ENCODE measurements at places on chromosomes 11 and 22.
A peak's percentile ranks its signal among the peaks of the same experiment; 100 is the strongest.

DNA sequence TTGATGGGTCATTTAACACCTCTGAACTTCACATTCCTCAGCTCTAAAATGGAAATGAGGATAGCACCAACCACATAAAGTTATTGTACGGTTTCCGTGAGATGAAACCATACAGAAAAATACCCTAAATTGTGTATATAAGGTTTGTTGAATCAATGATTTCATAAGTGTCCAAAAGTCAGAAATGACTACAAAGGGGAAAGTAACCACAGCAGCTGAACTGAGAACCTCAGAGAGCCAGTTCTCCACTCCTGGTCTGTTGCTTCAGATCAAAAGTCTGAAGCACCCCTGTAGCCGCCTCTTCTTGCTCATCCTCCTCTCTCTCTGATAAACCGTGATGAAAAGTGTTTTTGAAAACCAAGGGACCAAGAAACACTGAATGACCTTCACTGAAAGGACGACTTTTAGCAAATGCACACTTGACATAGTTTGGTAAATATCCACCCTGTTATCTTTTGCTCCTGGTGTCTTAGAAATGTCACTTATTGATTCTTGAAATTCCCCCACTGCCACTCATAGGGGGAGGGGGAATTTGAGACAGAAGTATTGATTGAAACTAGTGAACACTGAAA, 194.5 kb downstream of the NAV2 start:
- no peak for DNase-seq

DNA sequence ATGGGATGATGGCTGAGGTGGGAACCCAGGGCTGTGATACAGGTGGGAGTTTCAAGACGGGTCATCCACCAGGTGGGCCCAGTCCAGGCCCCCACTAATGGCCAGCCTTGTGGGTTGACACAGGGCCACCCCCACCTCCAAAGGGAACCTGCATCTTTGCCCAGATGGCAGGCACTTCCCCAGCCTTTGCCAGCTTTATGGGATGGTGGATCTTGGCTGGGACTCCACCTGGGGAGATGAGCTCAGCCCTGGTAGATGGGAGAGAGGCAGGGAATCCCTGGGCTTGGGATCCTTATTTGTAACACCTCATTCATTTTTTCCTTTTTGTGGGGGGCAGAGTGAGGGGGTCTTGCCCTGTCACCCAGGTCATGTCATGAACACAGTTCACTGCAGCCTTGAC, 33.4 kb downstream of the CD82 start:
- no peak for DNase-seq

GRCh38 chr11:12167061-12168000, 56.9 kb downstream of the MICAL2 start:
- DNase-seq: peak; percentile 35

GRCh38 chr11:57644748-57645688, 4.7 kb downstream of the YPEL4 start:
- peak; percentile 28 for DNase-seq

- DNase-seq: no peak
Measured at GRCh38 chr11:67572747-67573419, 10.7 kb upstream of the GSTP1 start.

DNA sequence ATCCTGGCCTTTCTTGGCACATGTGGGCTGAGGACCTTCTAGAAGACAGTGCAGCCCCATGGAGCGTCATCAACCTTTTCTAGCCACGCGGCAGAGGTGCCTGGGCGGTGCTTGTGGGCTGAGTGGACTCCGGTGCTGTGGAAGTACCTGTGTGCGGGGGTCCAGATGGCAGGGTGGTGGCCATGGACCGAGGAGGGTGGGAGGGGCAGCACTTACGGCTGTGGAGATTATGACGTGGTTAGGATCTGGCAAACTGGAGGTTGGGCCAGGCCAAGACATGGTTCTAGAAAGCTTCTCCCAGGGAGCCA, 2.0 kb downstream of the TUB start:
- DNase-seq: no peak

DNA sequence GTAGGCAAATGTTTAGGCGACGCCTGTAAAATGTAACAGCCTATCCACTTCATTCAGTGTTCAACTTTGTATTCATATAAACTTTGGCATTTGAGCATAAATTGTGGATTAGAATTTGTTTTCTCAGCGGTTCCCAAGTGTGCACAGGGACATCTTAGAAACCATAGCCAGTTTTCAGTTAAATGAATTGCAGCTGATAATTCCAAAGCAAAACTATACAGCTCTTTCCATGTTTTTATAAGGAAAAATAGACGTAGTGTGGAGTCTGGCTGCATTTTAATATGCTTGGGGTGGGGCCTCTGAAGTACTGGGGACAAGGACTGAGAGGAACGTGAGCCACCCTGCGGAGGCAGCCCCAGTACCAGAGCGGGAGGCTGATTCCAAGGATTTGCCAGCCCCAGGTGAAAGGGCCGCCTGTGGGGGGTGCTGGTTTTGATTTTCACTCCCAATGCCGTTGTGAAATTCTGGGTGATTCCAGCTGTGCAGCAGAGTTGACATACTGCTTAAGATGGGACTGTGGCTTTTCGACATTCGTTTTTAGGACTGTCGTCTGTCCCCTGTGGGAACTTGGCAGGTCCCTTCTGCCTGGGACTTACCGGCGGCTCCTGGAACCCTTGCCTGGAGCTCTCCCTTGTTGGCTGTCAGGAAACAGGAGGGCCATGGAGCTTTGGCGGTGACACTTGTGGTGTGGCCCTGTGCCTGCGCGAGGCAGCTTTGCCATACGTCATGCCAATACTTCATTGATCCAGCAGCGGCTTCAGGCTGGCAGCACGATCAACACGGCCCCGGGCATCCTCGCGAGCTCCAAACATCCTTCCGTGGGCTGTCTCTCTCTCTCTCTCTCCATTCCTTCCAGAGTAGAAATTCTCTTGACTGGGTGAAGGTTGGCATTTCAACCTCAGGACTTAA, 370.9 kb downstream of the TBC1D22A start:
- DNase-seq: no peak

GRCh38 chr11:134098566-134099184, 29.8 kb downstream of the JAM3 start:
- no peak for DNase-seq

GRCh38 chr11:44004452-44005062, 43.2 kb upstream of the ACCSL start:
- no peak for DNase-seq

GRCh38 chr11:120184946-120185705, 25.7 kb upstream of the OAF start:
- no peak for DNase-seq

DNA sequence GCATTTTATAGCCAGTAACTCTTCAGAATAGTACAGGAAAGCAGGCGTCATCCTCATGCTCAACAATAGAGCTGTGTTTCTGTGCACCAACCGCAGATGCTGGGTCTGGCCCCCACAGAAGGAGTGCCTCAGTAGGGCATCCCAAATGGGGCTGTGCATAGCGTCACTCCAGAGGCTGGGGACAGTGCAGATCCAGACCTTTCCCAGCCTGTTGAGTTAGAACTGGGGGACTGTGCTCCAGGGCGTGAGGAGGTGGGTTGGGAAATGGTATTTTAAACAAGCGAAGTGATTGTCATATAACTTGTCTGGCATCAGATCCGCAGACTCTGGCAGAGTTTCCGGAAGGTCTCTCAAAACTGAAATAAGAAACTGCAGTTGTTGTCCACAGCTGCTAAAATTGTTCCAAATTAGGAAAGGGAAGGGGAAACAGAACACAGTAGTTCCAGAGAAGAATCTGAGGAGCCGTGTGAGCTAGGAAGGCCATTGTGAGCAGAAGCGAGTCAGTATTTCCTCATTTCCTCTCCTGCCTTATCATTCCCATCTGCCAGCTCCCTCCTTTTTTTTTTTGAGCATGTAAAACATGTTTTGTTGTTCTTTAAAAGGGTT, 52.2 kb downstream of the JAM3 start:
- DNase-seq: no peak

GRCh38 chr11:119580751-119581150, 148.2 kb downstream of the NECTIN1 start:
- no peak for DNase-seq

DNA sequence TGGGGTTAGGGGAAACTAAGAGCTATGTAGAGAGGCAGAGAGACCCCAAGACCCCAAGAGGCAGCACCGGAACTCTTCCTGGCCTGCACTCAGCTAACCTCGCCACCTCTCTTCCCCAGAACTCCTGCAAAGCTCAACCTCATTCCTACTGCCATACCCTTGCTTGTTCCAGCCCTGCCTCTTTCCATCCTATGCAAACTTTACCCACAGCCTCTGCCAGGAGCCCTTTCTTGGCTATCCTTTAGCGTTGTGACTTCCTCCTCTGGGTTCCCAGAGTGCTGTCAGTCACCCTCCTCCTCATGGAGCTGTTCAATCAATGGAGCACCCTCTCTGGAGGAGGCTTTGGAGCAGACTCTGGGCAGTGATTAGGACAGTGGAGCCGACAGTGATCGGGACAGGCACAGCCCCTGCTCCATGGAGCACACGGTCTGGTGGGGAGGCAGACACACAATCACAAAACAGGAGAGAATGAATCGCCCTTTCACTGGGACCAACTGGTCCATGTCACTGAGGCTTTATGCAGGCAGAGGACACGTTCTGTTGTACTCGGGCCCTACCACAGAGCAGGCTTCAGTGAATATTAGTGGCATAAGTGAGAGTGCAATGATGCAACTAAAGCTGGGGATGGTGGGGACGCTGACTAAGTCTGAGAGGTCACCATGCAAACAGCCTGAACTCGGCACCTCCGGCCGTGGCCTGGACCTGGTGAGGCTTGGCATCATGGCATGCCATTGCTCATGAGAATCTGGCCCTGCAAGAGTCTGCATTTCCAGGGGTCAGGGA, 24.6 kb upstream of the P2RY2 start:
- no peak for DNase-seq
